ENCODE measurements at places on chromosomes 2 and 18. TPM values are rescaled to one million over a fixed set of nuclear protein-coding genes. Genes with fewer than 3 reads are reported as not detected.

DSG1 gene
- polyA plus RNA-seq: not detected

IL1RL2 gene
- polyA plus RNA-seq: 0.60 TPM

HAAO gene
- polyA plus RNA-seq: 12.6 TPM

ANKAR gene
- 2.5 TPM for polyA plus RNA-seq

CDK15 gene
- polyA plus RNA-seq: 0.60 TPM

RNF125 gene
- polyA plus RNA-seq: 5.7 TPM

MDH1B gene
- polyA plus RNA-seq: not detected

ITGB6 gene
- 1.8 TPM for polyA plus RNA-seq

HOXD11 gene
- 0.69 TPM for polyA plus RNA-seq

FMNL2 gene
- polyA plus RNA-seq: 9.4 TPM

HRH4 gene
- not detected for polyA plus RNA-seq

- no peaks in the 10 kb centered on the region for H3K36me3 ChIP-seq
- no peaks in the 10 kb centered on the region for H3K27me3 ChIP-seq
- DNase-seq: no peak
- no peak overlapping the region for H3K4me3 ChIP-seq
Measured at GRCh38 chr2:42618972-42619371, 50.5 kb downstream of the MTA3 start.

GRCh38 chr2:28626891-28627421 lies 124.7 kb upstream of the PPP1CB start:
- H3K4me3 ChIP-seq: no peak overlapping the region
- peaks cover 68% of the 10 kb centered on the region for H3K4me1 ChIP-seq
- peak overlapping the region; percentile 92 for H3K27ac ChIP-seq
- peak; percentile 91 for DNase-seq
- no peaks in the 10 kb centered on the region for H3K27me3 ChIP-seq

GRCh38 chr2:85708641-85709040 lies 14.5 kb downstream of the GNLY start:
- no peak for DNase-seq
- H3K4me3 ChIP-seq: no peak overlapping the region
- H3K4me1 ChIP-seq: no peaks in the 10 kb centered on the region
- H3K36me3 ChIP-seq: no peaks in the 10 kb centered on the region
- peak overlapping the region; percentile 50 for H3K27ac ChIP-seq

GRCh38 chr2:27808418-27808817 lies 36.9 kb downstream of the MRPL33 start:
- H3K36me3 ChIP-seq: no peaks in the 10 kb centered on the region
- DNase-seq: no peak
- H3K27ac ChIP-seq: no peak overlapping the region

GRCh38 chr2:214575465-214575864 lies 164.6 kb downstream of the VWC2L start:
- no peaks in the 10 kb centered on the region for H3K4me1 ChIP-seq
- no peaks in the 10 kb centered on the region for H3K27me3 ChIP-seq
- no peak for DNase-seq
- no peak overlapping the region for H3K4me3 ChIP-seq
- no peaks in the 10 kb centered on the region for H3K36me3 ChIP-seq
- no peak overlapping the region for H3K27ac ChIP-seq

DNA sequence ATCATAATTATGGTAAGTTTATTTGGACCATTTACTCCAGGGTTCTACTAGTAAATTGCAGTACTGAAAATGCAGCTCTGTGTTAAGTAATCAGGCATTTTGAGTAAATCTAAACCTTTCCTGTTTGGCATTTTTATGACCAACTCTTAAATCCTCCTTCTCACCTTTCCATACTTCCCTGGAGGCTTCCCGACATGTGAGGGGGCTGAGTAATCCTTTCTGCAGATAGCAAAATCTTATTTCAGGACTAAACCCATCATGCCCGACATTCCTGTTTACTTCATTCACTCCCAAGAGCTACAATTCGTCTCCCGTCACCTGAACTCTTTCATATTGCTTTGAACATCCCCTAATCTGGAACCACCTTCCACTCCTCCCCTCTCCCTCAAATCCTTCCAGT lies 296.6 kb downstream of the IKZF2 start:
- H3K4me1 ChIP-seq: no peaks in the 10 kb centered on the region
- no peak overlapping the region for H3K27ac ChIP-seq
- H3K4me3 ChIP-seq: no peak overlapping the region
- no peak for DNase-seq
- H3K27me3 ChIP-seq: no peaks in the 10 kb centered on the region
- no peaks in the 10 kb centered on the region for H3K36me3 ChIP-seq

GRCh38 chr18:51668607-51669006 lies 471.1 kb upstream of the MEX3C start:
- DNase-seq: no peak
- H3K27ac ChIP-seq: no peak overlapping the region
- no peak overlapping the region for H3K4me3 ChIP-seq
- H3K36me3 ChIP-seq: no peaks in the 10 kb centered on the region
- no peaks in the 10 kb centered on the region for H3K4me1 ChIP-seq

GRCh38 chr2:3311601-3312000 lies 66.0 kb downstream of the EIPR1 start:
- no peaks in the 10 kb centered on the region for H3K36me3 ChIP-seq
- DNase-seq: peak; percentile 56

GRCh38 chr18:27558388-27559155 lies 373.5 kb upstream of the CHST9 start:
- H3K4me1 ChIP-seq: no peaks in the 10 kb centered on the region
- DNase-seq: no peak
- no peaks in the 10 kb centered on the region for H3K36me3 ChIP-seq
- no peaks in the 10 kb centered on the region for H3K27me3 ChIP-seq

GRCh38 chr2:45554742-45555140 lies 56.3 kb downstream of the SRBD1 start:
- no peaks in the 10 kb centered on the region for H3K27me3 ChIP-seq
- no peak for DNase-seq
- H3K4me1 ChIP-seq: no peaks in the 10 kb centered on the region
- no peaks in the 10 kb centered on the region for H3K36me3 ChIP-seq

DNA sequence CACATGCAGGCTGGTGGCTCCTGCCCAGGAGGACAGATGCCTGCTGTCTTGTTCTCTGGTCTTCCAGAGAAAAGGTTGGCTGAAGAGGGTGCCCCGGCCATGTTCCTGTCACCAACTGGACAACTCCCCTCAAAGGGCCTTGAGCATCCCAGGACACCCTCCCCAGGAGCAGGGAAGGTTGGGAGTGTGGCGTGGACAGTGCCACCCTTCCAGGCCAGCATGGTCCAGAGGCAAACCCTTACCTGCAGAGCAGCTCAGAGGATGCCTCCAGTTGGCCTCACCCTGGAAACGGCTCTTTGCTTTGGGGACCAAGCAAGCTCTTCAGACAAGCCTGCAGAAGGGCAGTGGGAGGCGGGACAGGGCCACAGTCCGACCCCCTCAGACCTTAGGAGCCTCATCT lies 4.9 kb upstream of the GPC1 start:
- DNase-seq: peak; percentile 41
- no peak overlapping the region for H3K4me3 ChIP-seq
- H3K4me1 ChIP-seq: peaks cover 14% of the 10 kb centered on the region

DNA sequence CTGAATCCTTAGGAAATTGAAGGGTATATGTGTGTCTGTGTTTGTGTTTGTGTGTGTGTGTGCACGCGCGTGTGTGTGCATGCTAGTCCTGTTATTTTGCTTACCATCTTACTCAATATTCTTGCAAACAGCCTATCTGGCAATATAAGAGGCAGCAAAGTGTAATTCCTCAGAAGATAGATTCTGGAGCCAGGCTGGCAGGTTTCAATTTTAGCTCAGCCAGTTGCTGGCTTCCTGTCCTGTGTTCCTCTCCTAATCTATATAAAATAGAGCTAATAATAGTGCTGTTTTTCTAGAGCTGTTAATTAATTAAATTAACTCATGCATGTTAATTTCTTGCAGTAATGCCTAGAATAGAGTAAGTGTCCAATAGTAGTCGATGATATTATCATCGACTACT lies 256.2 kb downstream of the PIK3C3 start:
- H3K27me3 ChIP-seq: no peaks in the 10 kb centered on the region
- no peaks in the 10 kb centered on the region for H3K36me3 ChIP-seq

DNA sequence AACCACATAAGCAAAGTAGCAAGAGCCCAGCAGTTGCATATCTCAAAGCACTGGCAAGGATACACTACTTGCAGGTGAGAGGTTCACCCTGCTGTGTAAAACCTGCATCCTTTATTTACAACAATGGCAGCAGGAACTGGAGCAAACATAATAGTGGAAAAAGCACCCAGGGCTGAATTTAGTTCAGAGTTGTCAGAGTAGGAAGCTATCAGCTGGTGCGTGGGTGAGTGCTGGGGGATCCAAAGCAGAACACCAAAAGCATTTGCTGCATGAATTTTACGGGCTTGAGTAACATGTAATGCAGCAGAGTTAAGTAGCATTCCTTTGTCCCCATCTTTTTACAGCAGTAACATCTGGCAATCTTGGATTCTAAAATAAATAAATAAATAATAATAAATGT lies 73.5 kb upstream of the SRD5A2 start:
- no peaks in the 10 kb centered on the region for H3K4me1 ChIP-seq
- no peak overlapping the region for H3K27ac ChIP-seq
- H3K27me3 ChIP-seq: no peaks in the 10 kb centered on the region

- H3K36me3 ChIP-seq: no peaks in the 10 kb centered on the region
- H3K4me1 ChIP-seq: peaks cover 7% of the 10 kb centered on the region
- no peaks in the 10 kb centered on the region for H3K27me3 ChIP-seq
- H3K27ac ChIP-seq: no peak overlapping the region
Measured at GRCh38 chr2:24317491-24317920, 42.8 kb downstream of the ITSN2 start.

- no peak overlapping the region for H3K4me3 ChIP-seq
- peaks cover 16% of the 10 kb centered on the region for H3K4me1 ChIP-seq
- DNase-seq: no peak
- no peaks in the 10 kb centered on the region for H3K36me3 ChIP-seq
Measured at GRCh38 chr18:79459946-79460480, 64.3 kb downstream of the NFATC1 start.

GRCh38 chr2:45089554-45090261 lies 80.5 kb upstream of the SIX2 start:
- H3K4me1 ChIP-seq: no peaks in the 10 kb centered on the region
- peaks cover 7% of the 10 kb centered on the region for H3K27me3 ChIP-seq
- H3K27ac ChIP-seq: no peak overlapping the region
- H3K36me3 ChIP-seq: no peaks in the 10 kb centered on the region
- no peak for DNase-seq

GRCh38 chr2:133414486-133415209 lies 153.6 kb downstream of the NCKAP5 start:
- H3K27ac ChIP-seq: no peak overlapping the region
- no peak for DNase-seq
- H3K4me3 ChIP-seq: no peak overlapping the region
- H3K4me1 ChIP-seq: no peaks in the 10 kb centered on the region
- no peaks in the 10 kb centered on the region for H3K27me3 ChIP-seq

- H3K27ac ChIP-seq: no peak overlapping the region
- no peaks in the 10 kb centered on the region for H3K36me3 ChIP-seq
- no peaks in the 10 kb centered on the region for H3K27me3 ChIP-seq
- no peak for DNase-seq
- H3K4me3 ChIP-seq: no peak overlapping the region
Measured at GRCh38 chr2:150188800-150189199, 298.7 kb downstream of the RND3 start.

- no peaks in the 10 kb centered on the region for H3K36me3 ChIP-seq
- H3K4me3 ChIP-seq: no peak overlapping the region
- H3K27ac ChIP-seq: no peak overlapping the region
- DNase-seq: no peak
- H3K4me1 ChIP-seq: no peaks in the 10 kb centered on the region
Measured at GRCh38 chr2:133371286-133371685, 197.0 kb downstream of the NCKAP5 start.

DNA sequence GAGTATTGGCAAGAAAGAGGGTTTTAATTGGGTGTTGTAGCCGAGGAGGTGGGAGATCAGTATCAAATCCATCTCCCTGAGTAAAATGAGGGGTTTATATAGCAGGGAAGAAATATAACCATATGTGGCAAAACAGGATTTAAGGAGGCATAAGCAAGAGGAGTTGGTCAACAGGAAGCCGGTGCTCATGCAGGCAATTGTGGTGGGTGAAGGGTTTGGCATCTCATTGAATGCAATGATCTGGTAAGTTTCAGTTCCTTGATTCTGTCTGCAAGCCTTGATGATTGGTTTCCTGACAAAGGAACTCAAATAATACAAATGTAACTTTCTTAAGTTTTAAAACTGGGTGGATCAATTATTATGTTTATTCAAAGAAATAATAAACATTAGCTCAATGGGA lies 564.4 kb upstream of the LINC00305 start:
- H3K4me3 ChIP-seq: no peak overlapping the region
- H3K27me3 ChIP-seq: no peaks in the 10 kb centered on the region
- no peaks in the 10 kb centered on the region for H3K4me1 ChIP-seq

GRCh38 chr2:30366199-30366691 lies 80.8 kb upstream of the LCLAT1 start:
- no peaks in the 10 kb centered on the region for H3K27me3 ChIP-seq
- H3K4me1 ChIP-seq: peaks cover 28% of the 10 kb centered on the region
- DNase-seq: no peak

All from sigmoid colon (tissue), 7 donors.